ENCODE measurements at places on chromosomes 6 and 20.

- no peak for DNase-seq
Measured at GRCh38 chr6:5517796-5518195, 256.5 kb downstream of the FARS2 start.

- DNase-seq: no peak
Measured at GRCh38 chr20:61746781-61747180, 318.9 kb downstream of the TAF4 start.

- DNase-seq: no peak
Measured at GRCh38 chr6:22357724-22358189, 60.9 kb upstream of the PRL start.

DNA sequence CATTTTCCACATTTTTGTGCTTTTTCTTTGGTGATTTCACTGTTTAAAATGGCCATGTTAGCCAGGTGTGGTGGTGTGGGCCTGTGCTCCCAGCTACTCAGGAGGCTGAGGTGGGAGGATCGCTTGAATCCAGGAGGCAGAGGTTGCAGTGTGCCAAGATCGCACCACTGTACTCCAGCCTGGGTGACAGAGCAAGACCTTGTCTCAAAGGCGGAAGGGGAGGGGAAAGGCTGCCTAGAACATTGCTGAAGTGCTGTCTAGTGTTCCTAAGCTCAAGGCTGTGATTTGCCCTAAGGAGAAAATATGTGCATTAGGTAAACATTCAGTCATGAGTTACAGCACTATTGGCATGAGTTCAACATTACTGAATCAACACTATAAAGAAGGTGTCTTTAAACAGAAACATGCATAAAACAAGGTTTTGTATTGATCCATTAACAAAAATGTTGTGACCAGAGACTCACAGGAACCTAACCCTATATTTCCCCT is 14.0 kb downstream of the ZC2HC1B start:
- no peak for DNase-seq

GRCh38 chr6:69116658-69117057 is 481.6 kb downstream of the ADGRB3 start:
- no peak for DNase-seq

DNA sequence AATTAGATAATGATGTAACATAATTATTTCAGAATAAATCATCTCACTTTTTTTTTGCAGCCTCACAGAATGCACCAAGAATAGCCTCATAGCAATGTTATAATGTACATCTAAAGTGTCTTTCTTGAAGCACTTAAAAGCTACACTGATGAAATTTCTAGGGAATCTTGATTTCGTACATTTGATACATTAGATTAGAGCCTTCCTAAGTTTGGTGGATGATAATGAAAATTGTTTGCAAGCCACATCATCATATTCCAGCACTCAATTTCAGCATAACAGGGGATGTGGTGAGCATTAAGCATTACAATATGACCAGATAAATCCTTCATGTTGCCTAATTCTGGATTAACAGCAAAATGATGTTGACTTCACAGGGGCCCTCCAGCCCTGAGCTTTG is 9.7 kb upstream of the METTL24 start:
- DNase-seq: no peak

DNA sequence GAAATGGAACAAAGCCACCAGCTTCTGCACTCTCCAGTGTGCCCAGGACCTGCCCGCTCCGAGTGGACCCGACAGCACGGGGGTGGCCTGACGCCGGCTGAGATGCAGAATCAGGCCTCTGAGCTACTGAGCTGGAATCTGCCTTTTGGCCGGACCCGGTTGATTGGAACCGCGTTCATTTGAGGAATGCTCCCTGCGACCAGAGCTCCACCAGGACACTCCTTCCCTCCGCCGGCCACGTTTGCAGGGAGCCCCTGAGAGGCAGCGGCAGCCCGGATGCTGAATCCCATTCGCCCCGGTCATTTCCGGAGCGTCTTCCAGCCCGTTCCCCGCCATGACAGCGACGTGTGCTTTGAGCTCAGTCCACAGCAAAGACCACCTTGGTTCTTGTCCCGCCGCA is 392.7 kb downstream of the THBS2 start:
- DNase-seq: no peak

- DNase-seq: no peak
Measured at GRCh38 chr6:40399888-40400457, 187.2 kb downstream of the LRFN2 start.

- DNase-seq: no peak
Measured at GRCh38 chr20:49685809-49686208, 27.9 kb downstream of the B4GALT5 start.

GRCh38 chr6:116456927-116457326 is 4.2 kb upstream of the CALHM6 start:
- DNase-seq: no peak

- no peak for DNase-seq
Measured at GRCh38 chr6:169189182-169189581, 64.5 kb downstream of the THBS2 start.

DNA sequence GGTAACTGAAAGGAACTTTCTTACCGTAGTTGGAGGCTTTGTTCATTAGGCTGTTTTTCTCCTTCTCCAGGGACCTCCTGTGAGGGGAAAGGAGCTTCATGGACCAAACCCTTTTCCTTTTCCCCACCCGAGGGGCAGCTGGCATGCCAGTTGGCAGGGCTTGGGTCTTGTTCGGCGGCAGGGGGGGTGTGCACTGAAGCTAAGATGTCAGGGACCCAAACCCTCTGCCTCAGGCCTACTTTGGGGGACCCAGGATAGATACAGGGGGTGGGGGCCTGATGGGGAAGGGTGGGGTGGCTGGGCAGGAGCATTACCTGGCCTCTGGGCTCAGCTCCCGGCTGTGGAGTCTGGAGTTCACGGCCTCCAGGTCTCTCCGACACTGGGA is 14.9 kb downstream of the CCDC167 start:
- DNase-seq: no peak

DNA sequence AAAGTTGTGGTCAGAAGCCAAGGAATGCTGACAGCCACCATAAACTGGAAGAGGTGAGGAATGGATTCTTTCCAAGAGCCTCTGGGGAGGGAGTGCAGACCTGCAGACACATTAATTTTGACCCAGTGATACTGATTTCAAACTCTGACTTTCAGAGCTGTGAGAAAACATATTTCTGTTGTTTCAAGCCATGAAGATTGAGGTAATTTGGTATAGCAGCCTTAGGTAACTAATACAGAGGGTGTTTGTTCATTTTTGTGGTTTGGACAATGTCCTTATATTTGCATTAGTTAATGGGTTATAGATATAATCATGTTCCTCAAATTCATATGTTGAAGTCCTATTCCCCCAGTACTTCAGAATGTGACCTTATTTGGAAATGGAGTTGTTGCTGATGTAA is 85.4 kb upstream of the GTSF1L start:
- DNase-seq: no peak

DNA sequence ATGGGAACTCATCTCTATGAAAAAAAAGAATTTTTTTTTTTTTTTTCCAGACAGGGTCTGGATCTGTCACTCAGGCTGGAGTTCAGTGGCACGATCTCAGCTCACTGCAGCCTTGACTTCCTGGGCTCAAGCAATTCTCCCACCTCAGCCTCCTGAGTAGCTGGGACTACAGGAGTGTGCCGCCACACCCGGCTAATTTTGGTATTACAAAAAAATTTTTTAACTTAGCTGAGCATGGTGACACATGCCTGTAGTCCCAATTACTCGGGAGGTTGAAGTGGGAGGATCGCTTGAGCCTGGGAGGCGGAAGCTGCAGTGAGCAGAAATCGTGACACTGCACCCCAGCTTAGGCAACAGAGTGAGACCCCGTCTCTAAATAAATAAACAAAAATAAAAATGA is 7.5 kb downstream of the DEF6 start:
- DNase-seq: no peak

GRCh38 chr6:166387642-166388289 is 5.0 kb upstream of the MPC1 start:
- DNase-seq: no peak

- DNase-seq: no peak
Measured at GRCh38 chr6:129786548-129786947, 74.6 kb downstream of the TMEM244 start.

GRCh38 chr20:64001607-64002011 is 20.7 kb downstream of the PRPF6 start:
- DNase-seq: no peak

- DNase-seq: no peak
Measured at GRCh38 chr20:39538317-39538716, 576.2 kb downstream of the DHX35 start.

GRCh38 chr6:43989581-43990146 is 137.6 kb downstream of the MRPL14 start:
- DNase-seq: no peak

DNA sequence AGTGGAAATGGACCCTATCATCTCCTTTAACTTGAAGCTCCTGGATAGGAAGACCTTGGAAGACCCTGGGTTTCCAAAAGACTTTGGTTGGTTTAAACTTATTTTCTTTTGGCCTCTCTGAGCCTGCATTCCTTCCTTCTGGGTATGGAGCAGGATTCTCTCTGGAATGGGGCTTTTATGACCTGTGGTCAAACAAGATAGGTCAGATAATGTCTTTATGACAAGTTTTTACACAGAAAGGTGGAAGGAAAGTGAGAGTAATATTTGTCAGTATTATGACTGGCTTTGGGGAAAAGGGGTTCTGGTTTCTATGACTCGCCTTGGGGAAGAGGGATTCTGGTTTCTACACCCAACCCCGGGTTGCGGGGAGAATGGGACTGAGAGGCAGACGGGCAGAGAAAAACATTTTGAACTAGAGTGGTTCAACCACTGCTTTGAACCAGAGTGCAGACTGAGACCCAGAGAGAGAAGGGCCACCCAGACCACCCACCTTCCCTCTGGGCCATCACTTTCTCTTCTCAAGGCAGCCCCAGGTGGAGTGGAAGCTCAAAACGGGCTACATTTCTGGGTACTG is 37.6 kb upstream of the KCNK5 start:
- DNase-seq: no peak

DNA sequence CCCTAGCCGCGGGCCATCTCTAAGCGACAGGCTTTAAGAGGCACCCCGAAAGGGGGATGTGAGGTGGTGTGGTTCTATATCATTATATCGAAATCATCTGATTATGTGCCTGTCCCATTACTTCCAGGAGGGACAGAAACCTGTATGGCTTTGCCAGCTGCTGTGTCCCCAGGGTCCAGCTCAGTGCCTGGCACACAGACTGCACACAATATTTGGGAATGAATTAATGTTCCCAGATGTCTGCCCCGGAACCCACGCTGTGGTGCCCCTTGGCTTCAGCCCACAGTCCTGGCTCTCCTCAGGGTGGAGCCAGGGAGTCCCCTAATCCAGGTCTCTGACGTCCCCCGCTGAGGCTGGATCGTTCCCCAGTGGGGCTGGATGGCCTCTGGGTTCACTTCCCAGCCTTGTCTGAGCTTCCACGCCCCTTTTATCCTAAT is 8.9 kb upstream of the AHCY start:
- DNase-seq: no peak

- no peak for DNase-seq
Measured at GRCh38 chr6:102670735-102671134, 1277.2 kb downstream of the GRIK2 start.

All from effector CD8-positive, alpha-beta T cell (primary cell).